ENCODE measurements at places on chromosomes 16 and 17.

GRCh38 chr17:38452719-38453118, 24.5 kb downstream of the ARHGAP23 start:
- no peak for DNase-seq

DNA sequence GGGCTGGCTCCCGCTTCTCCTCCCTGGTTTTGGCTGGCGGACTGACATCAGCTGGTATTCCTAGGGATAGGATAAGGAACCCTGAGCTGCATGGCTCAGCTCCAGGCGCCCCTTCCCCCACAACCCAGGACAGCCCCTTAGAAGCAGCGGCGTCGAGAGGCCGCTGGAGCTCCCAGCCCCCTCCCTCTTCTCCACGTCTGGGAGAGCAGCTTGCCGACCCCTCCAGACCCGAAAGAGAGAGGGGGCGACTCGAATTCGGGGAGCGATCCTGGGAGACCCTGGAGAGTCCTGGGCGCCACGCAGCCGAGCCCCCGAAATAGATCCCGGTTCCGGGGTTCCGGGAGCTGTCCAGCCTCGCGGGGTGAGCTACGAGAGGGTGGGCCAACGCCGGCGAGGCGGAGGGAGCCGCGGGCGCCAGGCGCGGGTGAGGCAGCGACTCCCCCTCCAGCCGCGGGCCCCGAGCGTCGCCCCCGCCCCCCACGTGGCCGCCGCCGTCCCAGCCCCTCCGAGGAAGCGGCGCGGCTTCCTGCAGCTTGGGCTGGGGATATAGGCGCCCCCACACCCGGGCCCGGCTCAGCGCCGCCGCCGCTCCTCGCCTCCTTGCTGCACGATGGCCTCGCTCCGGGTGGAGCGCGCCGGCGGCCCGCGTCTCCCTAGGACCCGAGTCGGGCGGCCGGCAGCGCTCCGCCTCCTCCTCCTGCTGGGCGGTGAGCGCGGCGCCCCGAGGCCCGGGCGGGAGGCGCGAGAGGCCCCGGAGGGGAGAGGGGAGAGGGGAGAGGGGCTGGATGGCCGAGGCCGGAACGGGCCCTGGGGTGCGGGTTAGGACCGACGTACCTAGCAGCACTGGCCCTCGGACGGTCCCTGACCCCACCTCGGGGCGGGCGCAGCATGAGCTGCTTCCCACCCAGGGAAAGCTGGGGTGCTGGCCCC, at the start of gene RAMP2:
TSS of gene RAMP2 (plus strand) at position 576 of the 930 bp plus-strand sequence. CDS start at position 611, 35 bp downstream.
- DNase-seq = no peak

DNA sequence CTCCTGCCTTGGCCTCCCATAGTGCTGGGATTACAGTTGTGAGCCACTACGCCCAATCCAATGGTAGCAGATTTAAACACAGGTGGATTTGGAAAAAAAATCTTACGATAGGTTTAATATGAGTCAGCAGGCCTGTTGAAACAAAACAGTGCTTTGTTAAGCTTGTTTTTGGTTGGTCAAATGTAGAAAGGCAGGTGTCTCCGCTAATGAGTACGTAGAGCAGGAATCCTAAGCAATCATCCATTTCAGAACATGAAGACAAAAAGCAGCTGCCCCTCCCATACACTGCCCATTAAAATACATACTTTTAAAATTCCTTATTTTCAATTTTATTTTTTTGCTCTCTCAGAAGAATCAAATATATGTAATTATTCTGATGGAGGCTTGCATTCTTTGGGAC, 1.9 kb upstream of the WWOX start:
- DNase-seq = no peak

- no peak for DNase-seq
Observed at GRCh38 chr17:9912121-9913099, 7.3 kb upstream of the RCVRN start.

DNA sequence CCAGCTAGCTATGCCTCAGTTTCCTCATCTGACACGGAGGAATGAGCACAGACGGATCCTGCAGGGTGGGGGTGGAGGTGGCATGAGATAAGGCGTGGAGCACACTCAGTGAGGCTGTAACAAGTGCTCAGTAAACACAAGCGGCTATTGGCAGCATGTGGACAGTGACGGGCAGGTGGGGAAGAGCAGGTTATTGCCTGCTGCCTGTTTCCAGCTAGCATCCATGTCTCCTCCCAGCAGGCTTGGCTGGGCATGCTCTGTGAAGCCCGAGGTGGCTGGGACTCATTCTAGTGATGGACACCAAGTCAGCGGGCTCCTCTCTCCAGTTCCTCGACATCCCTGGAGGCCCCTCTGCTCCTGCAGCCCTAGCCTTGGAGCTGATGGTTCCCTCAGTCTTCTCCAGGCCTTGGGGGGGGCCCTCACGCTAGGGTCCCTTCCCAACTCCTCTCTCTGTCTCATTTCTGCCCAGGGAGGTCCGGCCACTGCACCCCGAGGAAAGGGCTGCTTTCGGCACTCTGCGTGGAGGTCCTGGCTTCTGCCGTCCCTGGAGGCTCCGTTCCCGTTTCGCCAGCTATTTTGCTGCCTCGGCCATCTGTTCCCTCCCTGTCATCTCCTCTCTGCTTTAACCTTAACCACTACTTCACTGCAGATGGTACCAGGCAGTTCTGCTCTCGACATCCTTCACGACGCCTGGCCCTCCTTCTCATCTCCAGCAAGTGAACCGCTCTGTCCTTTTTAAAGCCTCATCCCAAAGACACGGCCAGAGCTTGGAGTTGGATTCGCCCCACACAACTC, 6.2 kb downstream of the RTN4RL1 start:
- no peak for DNase-seq

GRCh38 chr16:85715169-85716021, 26.6 kb upstream of the GINS2 start:
- no peak for DNase-seq

Data from fibroblast of skin of left quadriceps (primary cell).